NCI-H1694 (cell line): ENCODE measurements at places on chromosomes 6 and 20.

DNA sequence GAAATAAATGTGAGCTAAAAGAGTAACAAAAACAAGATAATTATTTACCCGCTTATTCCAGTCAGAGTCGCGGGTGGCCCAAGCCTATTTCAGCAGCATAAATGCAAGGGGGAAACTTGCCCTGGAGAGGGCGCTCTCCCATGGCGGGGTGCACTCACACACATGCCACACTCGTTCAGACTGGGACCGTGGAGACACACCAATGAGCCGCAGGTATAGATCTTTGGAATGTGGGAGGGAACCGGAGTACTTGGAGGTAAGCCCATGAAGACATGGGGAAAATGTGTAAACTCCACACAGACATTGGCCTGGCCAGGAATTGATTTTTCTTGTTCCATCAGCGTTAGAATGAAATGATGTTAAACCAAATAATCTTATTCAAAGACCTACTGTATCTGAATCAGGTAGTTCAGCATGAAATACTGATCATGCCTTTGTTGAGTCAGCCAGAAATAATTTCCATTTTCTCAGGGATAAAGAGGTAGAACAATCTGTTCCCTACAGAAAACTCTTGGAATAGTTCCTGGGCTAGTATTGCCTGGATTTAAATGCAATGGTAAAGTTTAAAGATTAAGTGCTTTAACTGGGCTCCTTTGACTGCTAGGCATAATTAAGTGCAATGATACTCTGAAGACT lies 191.5 kb downstream of the MCHR2 start:
- DNase-seq = no peak

- no peak for DNase-seq
These were observed 3.3 kb upstream of the EFCAB8 start for GRCh38 chr20:32855387-32855786.

DNA sequence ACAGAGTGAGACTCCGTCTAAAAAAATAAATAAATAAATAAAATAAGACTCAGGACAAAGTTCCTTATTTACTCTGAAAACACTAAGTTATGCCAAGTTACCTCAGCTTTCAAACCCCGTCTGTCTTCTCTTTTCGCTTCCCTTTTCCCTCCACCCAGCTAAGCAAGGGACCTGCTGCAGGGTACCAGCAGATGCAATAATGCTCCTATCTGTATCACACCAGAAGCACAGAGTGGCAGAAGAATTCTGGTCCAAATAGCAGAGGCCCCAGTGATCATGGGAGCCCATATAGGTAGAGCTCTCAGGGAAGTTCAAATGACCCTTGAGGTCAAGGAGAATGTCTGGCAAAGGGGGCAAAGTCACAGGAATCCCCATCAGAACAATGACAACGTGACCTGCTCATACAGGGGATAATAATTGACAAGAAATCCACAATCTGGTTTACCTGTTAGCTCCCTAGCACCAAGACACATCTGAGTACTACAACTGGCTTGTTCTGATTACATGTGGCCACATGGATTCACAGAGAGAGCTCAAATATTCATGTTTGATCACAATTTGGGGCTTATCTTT lies 8.7 kb downstream of the GCM1 start:
- no peak for DNase-seq

GRCh38 chr20:49400904-49401303 lies 81.6 kb downstream of the KCNB1 start:
- no peak for DNase-seq

- no peak for DNase-seq
These were observed 99.9 kb downstream of the L3MBTL3 start for GRCh38 chr6:130118236-130118635.

- no peak for DNase-seq
These were observed 21.6 kb downstream of the LY86 start for GRCh38 chr6:6610031-6610591.

GRCh38 chr6:4637691-4638433 lies 138.3 kb upstream of the CDYL start:
- no peak for DNase-seq
